ENCODE measurements at places on chromosomes 7 and 10.

- no peak for DNase-seq
These were observed 23.5 kb downstream of the ASB4 start for GRCh38 chr7:95509199-95509598.

DNA sequence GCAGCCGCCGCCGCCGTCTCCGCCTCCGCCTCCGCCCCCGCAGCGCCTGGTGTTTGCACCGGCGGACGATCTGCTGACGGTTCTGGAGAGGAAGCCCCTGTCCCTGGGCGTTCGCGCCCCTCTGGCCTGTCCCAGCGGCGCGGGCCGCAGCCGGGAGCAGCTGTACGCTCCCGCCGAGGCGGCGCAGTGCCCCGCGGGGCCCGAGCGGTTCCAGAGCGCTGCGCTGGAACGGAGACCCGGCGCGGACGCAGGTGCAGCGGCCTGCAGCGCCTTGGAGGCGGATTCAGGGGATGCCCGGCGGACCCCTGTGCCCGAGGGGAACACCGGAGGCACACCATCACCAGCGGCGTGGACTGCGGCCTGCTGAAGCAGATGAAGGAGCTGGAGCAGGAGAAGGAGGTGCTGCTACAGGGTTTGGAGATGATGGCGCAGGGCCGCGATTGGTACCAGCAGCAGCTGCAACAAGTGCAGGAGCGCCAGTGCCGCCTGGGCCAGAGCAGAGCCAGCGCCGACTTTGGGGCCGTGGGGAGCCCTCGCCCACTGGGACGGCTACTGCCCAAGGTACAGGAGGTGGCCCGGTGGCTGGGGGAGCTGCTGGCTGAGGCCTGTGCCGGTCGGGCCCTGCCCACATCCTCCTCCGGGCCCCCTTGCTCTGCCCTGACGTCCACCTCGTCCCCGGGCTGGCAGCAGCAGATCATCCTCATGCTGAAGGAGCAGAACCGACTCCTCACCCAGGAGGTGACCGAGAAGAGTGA lies 24.8 kb upstream of the ZNF735 start:
- DNase-seq = no peak

GRCh38 chr7:104133238-104133637 lies 74.6 kb downstream of the ORC5 start:
- DNase-seq = no peak

DNA sequence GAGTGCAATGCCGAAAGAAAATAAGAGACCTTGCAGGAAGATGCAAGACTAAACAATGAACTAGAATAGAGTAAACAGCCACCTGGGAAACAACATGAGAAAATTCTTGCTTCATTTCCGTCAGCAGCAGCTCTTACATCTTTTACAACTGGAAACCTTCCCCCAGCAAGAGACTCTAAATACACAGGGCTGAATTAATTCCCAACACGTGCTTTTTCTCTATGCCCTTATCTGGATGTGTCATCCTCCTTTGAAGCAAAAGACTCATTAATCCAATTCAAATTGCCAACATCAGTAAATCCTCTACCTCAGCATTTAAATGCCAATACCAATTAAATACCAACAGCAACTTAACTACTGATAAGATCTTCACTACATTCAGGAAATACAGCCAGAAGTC lies 99.0 kb upstream of the PDE1C start:
- DNase-seq = no peak

GRCh38 chr7:141071260-141071854 lies 2.5 kb upstream of the TMEM178B start:
- DNase-seq = peak; percentile 12

- no peak for DNase-seq
These were observed 128.1 kb upstream of the ANK3 start for GRCh38 chr10:60517805-60518204.

- DNase-seq = no peak
These were observed 578 bp downstream of the HTRA1 start for GRCh38 chr10:122461729-122462532.

GRCh38 chr7:29851487-29851886 lies 45.2 kb downstream of the WIPF3 start:
- DNase-seq = no peak

- no peak for DNase-seq
These were observed 85.4 kb downstream of the PCLO start for GRCh38 chr7:83077328-83077727.

DNA sequence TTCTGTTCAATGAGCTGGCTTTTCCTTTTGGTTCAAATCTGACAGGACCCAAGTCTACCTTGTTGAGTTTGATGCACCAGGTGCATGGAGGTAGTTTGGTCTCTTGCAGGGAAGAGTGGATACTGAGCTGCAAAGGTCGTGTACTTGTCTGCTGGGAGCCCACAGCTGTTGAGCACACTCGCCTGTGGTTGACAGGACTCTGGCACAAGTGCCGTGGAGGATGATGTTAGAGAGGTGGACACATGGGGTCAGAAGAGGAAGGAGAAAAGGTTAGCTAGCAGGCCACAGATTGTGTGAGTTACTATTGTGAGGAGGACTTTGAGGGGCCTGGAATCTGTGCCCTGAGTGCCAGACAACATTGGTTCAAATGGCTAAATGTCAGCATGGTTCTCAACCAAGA lies 197.3 kb downstream of the CREB5 start:
- DNase-seq = no peak

DNA sequence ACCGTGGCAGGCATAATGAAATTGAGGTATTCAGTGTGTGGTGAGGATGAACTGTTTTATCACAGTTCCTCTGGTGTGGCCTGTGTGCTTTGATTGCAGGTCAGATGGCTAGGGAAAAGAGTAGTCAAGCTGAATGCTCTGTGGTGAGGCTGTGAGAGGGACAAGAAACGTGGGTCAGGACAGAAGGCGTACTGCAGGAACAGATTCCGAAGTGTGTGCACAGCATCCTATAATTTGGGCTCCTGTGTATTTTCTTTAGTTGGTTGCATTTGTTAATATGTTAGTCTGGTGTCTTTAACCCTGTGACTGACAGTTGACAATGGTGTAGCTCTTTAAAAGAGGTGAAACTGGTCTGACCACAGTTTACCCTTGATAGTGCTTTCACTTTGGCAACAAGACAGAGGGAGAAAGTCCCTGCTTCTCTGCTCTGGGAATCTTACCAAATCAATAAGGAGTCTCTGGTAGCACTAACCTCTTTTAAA lies 76.5 kb downstream of the AUTS2 start:
- no peak for DNase-seq

GRCh38 chr7:80611779-80612178 lies 26.7 kb upstream of the CD36 start:
- no peak for DNase-seq

GRCh38 chr10:88161756-88162155 lies 298.3 kb downstream of the PTEN start:
- DNase-seq = no peak

DNA sequence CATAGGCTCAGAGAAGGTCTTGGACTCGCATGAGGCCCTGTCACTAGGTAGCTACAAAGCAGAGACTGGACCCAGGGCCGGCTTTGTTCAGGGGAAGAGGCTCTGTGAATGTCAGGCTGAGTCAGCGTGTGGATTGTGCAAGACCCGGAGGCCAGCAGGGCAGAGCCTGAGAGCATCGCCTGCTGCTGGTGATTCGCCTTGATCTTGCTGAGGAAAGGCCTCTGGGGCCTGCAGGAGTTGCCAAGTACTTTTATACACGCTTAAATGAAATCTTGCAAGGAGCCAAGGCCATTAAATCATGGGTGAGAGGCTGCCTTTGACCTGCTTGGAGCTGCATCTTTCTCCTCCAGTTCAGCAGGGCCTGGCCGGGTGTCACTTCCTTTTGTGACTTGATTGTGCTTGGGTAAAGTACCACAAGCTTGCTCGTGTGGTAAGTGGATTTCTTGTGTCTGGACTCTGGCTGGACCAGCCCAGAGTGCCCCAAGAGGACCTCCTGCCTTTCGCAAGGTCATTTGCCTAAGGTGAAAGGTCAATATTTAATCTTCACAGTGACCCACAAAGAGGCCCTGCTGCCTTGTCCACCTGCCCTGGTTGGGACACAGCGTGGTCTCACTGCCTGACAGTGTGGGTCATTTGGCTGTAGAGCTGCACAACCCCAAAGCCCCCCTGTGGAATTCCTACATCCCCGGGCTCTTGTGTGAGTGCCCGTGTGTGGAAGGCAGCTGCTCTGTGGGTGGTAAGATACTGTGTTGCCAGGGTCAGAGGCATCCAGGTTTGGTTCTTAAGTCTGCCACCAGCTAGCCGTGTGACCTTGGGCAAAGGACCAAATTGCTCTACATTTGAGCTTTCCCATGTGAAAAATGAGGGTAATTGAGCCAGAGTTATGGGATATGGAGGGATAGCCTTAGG lies 38.6 kb upstream of the SH2D4B start:
- peak; percentile 93 for DNase-seq

GRCh38 chr7:91398341-91398740 lies 134.1 kb downstream of the FZD1 start:
- DNase-seq = no peak

DNA sequence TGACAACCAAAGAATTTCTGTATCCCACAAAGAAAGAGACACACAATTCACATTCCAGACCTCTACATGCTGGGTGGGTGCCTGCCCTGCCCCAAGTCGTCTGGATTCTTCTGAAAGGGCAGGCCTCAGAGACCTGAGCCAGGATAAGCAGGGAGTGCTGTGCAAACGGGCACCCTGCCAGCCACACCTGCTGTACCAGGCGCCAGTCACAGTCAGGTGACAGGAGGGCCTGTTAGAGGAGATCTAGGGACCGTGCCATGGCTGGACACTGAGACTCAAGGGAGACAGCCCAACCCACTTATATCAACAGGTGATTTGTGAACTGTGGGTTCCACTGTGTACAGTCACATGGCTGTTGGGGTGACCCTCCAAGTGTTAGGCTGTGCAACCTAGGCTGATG lies 103.1 kb upstream of the AFAP1L2 start:
- DNase-seq = no peak

DNA sequence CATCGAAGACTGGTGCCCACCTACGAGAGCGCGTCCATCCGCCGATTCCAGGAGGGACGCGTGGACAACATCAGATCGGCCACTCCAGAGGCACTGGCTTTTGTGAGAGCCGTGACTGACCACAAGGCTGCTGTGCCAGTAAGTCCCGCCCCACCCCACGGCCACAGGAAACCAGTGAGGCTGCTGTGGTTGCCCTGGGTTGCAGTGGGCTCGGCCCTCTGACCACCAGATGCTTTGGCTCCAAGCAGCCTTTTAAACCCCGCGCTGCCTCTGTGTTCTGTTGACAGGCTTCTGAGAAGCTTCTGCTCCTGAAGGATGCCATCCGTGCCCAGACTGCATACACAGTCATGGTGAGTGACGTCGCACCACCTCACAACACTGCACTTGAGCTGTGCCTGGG lies 24.4 kb upstream of the C10orf53 start:
- no peak for DNase-seq

Data from hepatic stellate cell (primary cell).